ENCODE measurements at places on chromosomes 2 and 18. TPM values are rescaled to one million over a fixed set of nuclear protein-coding genes. Genes with fewer than 3 reads are reported as not detected.

Gene KRTCAP3
- 147 TPM for total RNA-seq

Gene LYPD6B
- total RNA-seq, result 17.8 TPM

Gene KIAA2012
- total RNA-seq, result 0.74 TPM

Gene SLC39A6
- 112 TPM for total RNA-seq

Gene MYO7B
- not detected for total RNA-seq

Gene STARD6
- total RNA-seq, result not detected

Gene MAIP1
- total RNA-seq, result 20.4 TPM

Gene MOCOS
- total RNA-seq, result 2.5 TPM

Gene KLHL14
- total RNA-seq, result 3.0 TPM

All from prostate gland (tissue), 2 donors.